Right ventricle myocardium superior (tissue), 1 donor: ENCODE measurements at places on chromosomes 13 and 19. TPM values are rescaled to one million over a fixed set of nuclear protein-coding genes. Genes with fewer than 3 reads are reported as not detected.
A peak's percentile ranks its signal among the peaks of the same experiment; 100 is the strongest.

DNA sequence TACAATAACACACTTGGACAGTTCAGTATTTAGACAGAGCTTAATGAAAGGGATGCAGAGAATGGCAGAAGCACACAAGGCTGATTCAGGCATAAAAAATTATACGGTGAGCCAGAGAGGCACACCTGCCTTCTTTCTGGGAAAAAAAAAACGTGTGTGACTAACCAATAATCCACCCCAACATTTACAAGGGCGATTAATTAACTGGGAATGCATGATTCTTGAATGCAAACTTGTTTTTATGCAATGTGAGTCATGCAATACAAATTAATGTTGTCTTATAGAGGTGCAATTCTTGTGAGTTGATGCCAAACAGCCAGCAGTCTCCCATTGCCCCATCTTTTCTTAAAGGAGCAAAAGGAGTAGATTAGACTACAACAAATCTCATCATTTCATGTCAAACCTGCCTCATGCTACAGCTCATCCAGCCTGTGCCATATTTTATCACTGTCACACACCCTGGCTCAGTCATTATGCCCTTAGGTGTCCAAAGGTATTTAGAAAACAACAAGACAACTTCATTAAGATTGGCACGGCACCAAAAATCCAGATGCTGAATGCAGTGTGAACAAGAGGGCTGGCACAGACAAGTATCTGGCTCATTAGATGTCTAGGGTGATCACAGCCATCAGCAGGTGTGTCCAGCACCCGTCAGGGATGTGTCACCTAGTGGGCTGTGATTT is 721.1 kb downstream of the EFNB2 start:
- no peak for DNase-seq

GRCh38 chr13:35727881-35728280 is 251.4 kb upstream of the MAB21L1 start:
- no peak for DNase-seq

DNA sequence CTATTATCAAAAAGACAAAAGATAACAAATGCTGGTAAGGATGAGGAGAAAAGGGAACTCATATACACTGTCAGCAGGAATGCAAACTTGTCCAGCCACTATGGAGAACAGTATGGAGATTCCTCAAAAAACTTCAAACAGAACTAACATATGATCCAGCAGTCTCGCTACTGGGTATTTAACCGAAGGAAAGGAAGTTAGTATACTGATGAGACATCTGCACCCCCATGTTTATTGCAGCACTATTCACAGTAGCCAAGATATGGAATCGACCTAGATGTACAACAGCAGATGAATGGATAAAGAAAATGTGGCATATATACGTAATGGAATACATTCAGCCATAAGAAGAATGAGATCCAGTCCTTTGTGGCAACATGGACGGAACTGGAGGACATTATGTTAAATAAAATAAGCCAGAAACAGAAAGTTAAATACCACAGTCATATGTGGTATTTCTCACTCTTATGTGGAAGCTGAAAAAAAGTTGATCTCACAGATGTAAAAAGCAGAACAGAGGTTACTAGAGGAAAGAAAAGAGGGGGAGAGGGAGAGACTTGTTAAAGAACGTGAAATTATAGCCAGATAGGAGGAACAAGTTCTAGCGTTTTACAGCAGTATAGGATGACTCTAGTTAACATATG is 83.2 kb downstream of the RUBCNL start:
- DNase-seq: no peak

DNA sequence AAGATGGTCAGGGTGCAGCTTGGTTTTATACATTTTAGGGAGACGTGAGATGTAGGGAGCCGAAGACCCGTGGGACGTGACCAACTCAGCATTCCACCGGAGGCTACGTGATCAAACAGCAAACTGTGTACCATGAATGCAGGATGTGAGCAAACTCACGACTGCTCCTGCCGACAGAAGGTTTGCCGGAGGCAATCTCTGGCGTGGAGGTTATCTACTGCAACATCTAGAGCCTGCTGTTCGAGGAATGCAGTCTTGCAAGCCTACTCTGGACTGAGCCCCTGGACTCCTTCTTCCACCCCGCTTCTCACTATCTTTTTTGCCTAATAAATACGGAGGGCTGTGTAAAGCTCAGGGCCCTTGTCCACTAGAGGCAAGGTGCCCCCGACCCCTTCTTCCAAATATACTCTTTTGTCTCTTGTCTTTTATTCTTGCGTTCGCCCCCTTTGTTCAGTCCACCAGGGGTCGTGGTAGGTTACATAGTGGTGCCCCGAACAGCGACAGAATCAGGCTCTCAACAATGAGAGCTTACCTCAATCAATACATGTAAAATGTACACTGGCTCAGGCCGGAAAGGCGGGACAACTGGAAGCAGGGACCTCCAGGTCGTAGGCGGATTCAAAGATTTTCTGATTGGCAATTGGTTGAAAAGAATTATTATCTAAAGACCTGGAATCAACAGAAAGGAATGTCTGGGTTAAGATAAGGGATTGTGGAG is 8.9 kb upstream of the OR1I1 start:
- DNase-seq: no peak

GRCh38 chr19:18611327-18612050 is 1.2 kb upstream of the TMEM59L start:
- no peak for DNase-seq

GRCh38 chr19:7333198-7334118 is 15.3 kb upstream of the ARHGEF18 start:
- no peak for DNase-seq

- DNase-seq: no peak
Measured at GRCh38 chr13:33639626-33640080, 178.3 kb upstream of the RFC3 start.

GRCh38 chr13:24355103-24355502 is 45.7 kb downstream of the C1QTNF9 start:
- DNase-seq: no peak

GRCh38 chr13:50376895-50377575 is 361.8 kb downstream of the KCNRG start:
- no peak for DNase-seq

- DNase-seq: no peak
Measured at GRCh38 chr19:18966307-18966706, 25.3 kb upstream of the HOMER3 start.

DNA sequence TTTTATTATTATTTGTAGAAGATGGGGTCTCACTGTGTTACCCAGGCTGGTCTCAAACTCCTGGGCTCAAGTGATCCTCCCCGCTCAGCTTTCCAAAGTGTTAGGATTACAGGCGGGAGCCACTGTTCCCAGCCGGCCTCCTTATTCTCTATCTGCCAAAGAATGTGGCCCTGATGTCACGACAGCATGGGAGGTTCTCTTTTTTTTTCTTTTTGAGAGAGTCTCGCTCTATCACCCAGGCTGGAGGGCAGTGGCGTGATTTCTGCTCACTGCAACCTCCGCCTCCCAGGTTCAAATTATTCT is 23.5 kb downstream of the CARM1 start:
- DNase-seq: no peak

DNA sequence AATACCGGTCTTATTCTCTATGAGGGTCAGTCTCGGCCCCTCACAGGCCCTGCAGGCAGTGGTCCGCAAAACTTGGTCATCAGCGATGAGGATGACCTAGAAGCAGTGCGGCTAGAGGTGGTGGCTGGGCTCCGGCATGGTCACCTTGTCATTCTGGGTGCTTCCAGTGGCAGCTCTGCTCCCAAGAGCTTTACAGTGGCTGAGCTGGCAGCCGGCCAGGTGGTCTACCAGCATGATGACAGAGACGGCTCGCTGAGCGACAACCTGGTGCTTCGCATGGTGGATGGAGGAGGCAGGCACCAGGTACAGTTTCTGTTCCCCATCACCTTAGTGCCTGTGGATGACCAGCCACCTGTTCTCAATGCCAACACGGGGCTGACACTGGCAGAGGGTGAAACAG is 1.8 kb downstream of the FREM2 start:
- DNase-seq: peak; percentile 32

GRCh38 chr13:99339736-99340397 is 32.7 kb upstream of the GPR183 start:
- no peak for DNase-seq

- DNase-seq: no peak
Measured at GRCh38 chr13:76663592-76664335, 222.4 kb downstream of the KCTD12 start.

DNA sequence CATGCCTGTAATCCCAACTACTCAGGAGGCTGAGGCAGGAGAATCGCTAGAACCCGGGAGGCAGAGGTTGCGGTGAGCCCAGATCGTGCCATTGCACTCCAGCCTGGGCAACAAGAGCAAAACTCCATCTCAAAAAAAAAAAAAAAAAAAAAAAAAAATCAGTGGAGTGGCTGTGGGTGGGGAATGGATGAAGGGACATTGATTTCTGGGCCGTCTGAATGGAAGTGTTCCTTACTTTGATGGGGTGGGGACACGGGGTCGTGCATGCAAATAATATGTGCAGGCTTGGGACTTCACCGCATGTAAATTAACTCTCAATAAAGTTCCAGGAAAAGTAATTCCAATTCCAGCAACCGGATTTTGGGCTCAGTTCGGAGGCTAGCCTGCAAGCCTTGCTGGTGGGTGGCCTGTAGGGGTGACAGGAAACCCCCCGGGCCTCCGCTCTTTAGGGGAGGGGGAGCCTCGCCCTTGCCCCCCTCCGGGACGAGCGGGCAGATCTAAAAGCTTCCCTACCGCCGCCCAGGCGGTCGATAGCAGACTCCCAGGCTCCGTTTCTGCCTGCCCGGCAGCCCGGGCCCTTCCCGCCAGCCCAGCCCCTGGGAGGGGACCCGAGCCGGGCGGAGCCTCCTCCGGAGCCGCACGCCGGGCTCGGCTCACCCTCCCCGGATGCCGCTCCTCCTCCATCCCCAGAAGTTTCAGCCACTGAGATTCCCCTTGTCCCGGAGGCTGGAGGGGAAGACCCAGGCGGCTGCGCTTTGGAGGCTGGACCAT is 48.0 kb upstream of the ADGRE5 start:
- DNase-seq: peak; percentile 57

DNA sequence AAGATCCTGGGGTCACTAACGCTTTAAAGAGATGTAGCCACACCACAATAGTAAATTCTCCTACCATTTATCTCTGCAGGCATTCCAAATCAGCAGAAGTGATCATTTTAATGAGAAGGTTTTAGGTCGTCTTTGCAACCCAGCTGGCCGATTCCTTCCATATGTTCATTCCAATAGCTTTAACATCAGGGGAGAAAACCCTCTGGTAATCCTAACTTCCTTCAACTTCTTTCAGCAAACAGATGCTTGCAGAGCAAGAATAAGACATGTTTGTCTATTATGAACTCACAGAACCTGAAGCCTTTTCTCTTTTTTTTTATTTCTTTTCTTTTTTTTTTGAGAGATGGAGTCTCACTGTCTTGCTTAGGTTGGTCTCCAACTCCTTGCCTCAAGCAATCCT is 498.6 kb upstream of the SLITRK1 start:
- DNase-seq: no peak

GRCh38 chr13:81493144-81493543 is 1152.2 kb upstream of the SPRY2 start:
- no peak for DNase-seq

GRCh38 chr19:42220751-42221097 is 612 bp downstream of the ZNF526 start:
- peak; percentile 20 for DNase-seq

The C1QTNF9 gene
- 2.5 TPM for total RNA-seq

The TEAD2 gene
- total RNA-seq: 57.9 TPM

The DACT3 gene
- 15.2 TPM for total RNA-seq

The KLK1 gene
- not detected for total RNA-seq

The CGB3 gene
- total RNA-seq: not detected

The ADGRE3 gene
- not detected for total RNA-seq

The GSX1 gene
- total RNA-seq: not detected

The CEACAM1 gene
- total RNA-seq: 2.6 TPM

The MUC16 gene
- not detected for total RNA-seq

The CYP4F2 gene
- not detected for total RNA-seq
